ENCODE measurements at places on chromosomes 2 and 18. TPM values are rescaled to one million over a fixed set of nuclear protein-coding genes. Genes with fewer than 3 reads are reported as not detected.

The GNAL gene
- 3.6 TPM for polyA plus RNA-seq

The TRIM54 gene
- polyA plus RNA-seq, result 3.6 TPM

The SP3 gene
- polyA plus RNA-seq, result 103 TPM

GRCh38 chr2:219638948-219639755, 11.7 kb downstream of the SLC4A3 start:
- no peak for DNase-seq

DNA sequence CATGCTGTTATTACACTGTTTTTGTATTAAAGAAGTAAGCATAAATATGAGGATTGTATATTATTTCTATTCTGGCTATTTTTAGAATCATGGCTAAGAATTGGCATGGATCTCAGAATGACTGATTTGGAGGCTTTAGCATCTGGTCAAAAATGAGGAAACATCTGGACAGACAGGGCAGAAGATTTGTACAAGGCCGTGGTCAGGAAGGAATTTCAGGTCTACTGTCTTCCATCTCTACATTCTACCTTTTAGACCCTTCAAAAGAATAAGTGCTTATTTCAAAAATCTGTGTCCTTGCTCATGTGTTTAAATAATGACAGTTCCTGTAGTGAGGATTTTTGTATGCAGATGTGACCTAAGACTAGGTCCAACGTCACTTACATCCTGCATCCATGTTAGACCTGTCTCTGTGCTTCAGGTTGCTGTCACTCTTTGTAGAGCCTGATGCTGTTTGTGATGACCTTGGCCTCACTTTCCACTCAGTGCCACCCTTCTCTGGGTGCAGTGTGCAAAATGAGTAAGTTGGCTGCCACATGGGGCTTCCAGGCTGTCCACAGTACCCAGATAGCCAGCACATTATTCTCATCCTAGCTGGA, 54.7 kb upstream of the B3GNT2 start:
- no peak for DNase-seq
